ENCODE measurements at places on chromosomes 2 and 18. TPM values are rescaled to one million over a fixed set of nuclear protein-coding genes. Genes with fewer than 3 reads are reported as not detected.

DNA sequence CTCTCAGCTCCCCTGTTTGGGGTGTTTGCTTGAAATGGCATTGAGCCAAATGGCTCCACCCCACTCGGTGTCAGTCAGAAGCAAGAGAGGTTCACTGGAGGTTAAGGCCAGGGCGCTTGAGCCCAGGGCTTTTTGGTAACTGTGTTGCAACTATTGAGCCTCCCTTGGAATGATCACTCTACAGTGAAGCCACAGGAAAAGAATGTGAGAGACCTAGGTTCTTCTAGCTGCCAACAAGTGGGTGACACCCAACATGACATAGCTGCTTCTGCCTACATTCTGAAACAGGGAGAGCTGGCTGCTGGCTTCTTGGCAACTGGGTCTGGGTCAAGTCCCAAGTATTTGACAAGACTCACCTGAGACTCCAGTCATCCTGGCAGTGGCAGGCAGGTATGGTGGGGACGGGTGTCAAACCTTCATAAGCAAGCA lies 7.1 kb upstream of the GRHL1 start:
- H3K36me3 ChIP-seq: no peaks in the 10 kb centered on the region
- H3K27ac ChIP-seq: no peak overlapping the region
- no peak overlapping the region for H3K4me3 ChIP-seq
- no peaks in the 10 kb centered on the region for H3K4me1 ChIP-seq
- no peaks in the 10 kb centered on the region for H3K27me3 ChIP-seq

The LIMS3 gene
- not detected for polyA plus RNA-seq

The CSRNP3 gene
- polyA plus RNA-seq: 0.18 TPM

GRCh38 chr2:67032076-67032475 lies 365.1 kb upstream of the ETAA1 start:
- H3K27me3 ChIP-seq: no peaks in the 10 kb centered on the region
- no peak for DNase-seq
- no peak overlapping the region for H3K27ac ChIP-seq
- H3K4me1 ChIP-seq: no peaks in the 10 kb centered on the region
- no peaks in the 10 kb centered on the region for H3K36me3 ChIP-seq
- H3K4me3 ChIP-seq: no peak overlapping the region

The HOXD10 gene
- polyA plus RNA-seq: not detected

The SERPINB11 gene
- not detected for polyA plus RNA-seq

The DDX18 gene
- 16.3 TPM for polyA plus RNA-seq

- H3K4me1 ChIP-seq: no peaks in the 10 kb centered on the region
- no peak overlapping the region for H3K27ac ChIP-seq
- H3K4me3 ChIP-seq: no peak overlapping the region
Measured at GRCh38 chr18:37611614-37612279, 46.1 kb upstream of the CELF4 start.

DNA sequence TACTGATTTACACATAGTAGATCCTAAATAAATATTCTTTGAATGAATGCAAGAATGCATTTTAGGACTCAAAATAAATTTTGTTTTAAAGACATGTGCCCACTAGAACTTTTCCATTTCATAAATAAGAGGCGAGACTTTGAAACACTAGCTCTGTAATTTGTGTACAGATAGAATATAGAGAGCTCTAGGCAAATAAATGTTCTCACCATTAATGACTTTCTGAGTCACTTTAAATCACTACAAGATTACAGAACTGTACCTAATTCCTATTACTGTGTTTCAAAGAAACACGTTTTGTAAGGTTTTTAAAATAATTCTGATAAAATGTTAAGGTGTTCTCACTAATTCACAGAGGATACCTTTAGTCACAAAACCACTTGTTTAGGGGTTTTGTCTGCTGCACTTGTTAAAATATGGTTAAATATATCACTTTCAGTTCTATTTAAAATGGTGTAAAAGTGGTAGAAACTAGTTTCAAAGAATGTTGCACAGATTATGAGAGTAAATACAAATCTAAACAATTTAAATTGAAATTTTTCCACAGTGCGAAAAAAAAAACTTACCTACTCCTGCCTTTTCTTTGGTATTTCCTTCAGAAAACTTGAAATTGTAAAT lies 158.7 kb upstream of the ZC3H15 start:
- H3K4me3 ChIP-seq: no peak overlapping the region
- no peaks in the 10 kb centered on the region for H3K27me3 ChIP-seq
- H3K4me1 ChIP-seq: no peaks in the 10 kb centered on the region
- H3K27ac ChIP-seq: no peak overlapping the region
- no peak for DNase-seq
- no peaks in the 10 kb centered on the region for H3K36me3 ChIP-seq

The LINC00305 gene
- polyA plus RNA-seq: not detected

GRCh38 chr18:61127714-61128467 lies 205.3 kb upstream of the CDH20 start:
- no peak overlapping the region for H3K4me3 ChIP-seq
- H3K4me1 ChIP-seq: no peaks in the 10 kb centered on the region

DNA sequence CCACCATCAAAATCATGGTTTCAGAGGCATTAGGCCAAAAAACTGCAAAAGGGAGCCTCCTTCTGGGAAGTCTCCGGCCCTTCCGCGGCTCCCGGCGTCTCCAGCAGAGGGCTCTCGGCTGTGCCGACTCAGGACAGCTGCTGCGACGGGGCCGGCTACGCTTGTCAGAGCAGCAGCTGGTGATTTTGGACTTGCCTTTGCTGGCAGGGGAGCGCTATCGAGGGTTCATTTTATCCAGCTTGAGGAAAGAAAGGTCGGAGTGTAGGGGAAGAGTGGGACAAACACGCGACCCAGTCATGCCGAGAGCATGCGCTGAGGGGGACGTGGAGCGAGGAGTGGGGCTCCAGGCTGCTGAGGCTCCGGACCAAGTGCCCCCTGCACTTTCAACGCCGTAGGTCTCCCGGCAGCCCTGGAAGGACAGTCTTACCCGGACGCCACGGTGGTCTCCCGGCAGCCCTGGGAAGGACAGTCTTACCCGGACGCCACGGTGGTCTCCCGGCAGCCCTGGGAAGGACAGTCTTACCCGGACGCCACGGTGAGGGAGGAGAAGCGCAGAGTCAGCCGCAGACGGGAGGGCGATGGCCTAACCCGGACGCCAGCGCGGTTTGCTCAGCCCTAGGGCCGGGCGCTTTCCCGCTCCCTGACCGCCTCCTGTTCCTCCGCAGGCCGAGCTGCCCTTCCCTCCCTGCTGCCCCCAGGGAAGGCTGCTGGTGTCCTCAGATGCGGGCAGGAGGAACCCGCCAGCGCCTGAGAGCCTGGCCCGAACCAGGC lies 21.7 kb downstream of the DDX18 start:
- H3K4me3 ChIP-seq: peak overlapping the region; percentile 44
- no peaks in the 10 kb centered on the region for H3K27me3 ChIP-seq
- peak; percentile 72 for DNase-seq
- H3K4me1 ChIP-seq: no peaks in the 10 kb centered on the region
- peak overlapping the region; percentile 58 for H3K27ac ChIP-seq

The RGPD5 gene
- polyA plus RNA-seq: 18.8 TPM

The EVA1A gene
- polyA plus RNA-seq: 93.2 TPM

DNA sequence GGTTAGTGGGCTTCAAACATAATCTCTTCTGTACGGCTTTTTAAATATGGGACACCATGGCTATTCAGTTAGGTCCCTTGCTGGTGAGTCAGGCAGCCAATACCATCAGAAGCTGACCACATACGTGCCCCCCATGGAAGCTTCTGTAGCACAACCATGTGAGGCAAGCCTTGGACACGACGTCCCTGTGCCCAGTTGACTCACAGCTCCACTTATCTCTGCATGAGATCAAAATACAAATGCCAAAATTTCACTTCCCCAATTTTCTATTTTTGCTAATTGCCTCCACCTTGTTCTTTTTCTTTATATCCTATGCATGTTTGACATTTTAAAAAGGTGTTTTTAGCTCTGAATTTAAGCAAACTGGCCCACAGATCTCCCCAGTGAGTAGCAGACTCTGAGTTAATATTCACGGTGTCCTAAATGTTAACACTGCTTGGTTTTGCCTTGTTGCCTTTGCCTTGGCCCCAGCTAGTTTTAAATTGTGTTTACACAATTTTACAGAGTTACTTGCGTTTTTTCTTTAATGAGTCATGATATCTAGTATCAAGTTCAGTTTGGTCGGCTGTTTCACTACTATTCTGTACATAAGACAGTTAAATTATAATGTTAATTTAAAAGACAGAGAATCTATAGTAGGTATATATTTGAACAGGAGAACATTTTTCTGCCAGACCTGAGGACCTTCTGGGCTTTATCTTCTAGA lies 77.5 kb downstream of the CDCA7 start:
- no peaks in the 10 kb centered on the region for H3K27me3 ChIP-seq
- no peak overlapping the region for H3K27ac ChIP-seq
- peaks cover 3% of the 10 kb centered on the region for H3K4me1 ChIP-seq
- H3K4me3 ChIP-seq: no peak overlapping the region
- no peak for DNase-seq

DNA sequence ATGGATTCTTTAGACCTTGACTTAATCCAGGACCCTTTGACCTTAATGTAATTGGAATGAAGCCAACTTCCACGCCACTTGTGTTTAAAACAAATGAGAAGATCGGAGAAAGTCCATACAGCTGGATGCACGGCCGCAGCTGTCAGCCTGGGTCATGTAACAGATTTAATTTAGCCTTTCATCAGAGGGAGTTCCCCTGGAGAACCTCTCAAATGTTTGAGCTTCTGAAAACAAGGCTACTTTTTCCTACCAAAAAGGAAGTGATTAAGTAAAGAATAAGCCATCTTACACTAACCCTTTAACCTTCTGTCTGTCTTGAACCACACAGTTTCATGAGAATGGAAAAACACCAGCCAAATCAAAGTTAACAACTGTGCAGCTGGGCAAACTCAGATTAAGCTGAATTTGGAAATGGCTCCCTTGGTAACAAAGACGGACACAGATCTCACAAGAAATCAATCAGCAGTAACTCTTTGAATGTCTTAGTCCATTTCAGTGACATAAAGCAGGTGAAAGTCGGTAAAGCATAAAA lies 103.6 kb downstream of the DOCK10 start:
- no peak for DNase-seq
- no peak overlapping the region for H3K27ac ChIP-seq
- H3K27me3 ChIP-seq: no peaks in the 10 kb centered on the region
- no peaks in the 10 kb centered on the region for H3K4me1 ChIP-seq
- H3K36me3 ChIP-seq: no peaks in the 10 kb centered on the region

DNA sequence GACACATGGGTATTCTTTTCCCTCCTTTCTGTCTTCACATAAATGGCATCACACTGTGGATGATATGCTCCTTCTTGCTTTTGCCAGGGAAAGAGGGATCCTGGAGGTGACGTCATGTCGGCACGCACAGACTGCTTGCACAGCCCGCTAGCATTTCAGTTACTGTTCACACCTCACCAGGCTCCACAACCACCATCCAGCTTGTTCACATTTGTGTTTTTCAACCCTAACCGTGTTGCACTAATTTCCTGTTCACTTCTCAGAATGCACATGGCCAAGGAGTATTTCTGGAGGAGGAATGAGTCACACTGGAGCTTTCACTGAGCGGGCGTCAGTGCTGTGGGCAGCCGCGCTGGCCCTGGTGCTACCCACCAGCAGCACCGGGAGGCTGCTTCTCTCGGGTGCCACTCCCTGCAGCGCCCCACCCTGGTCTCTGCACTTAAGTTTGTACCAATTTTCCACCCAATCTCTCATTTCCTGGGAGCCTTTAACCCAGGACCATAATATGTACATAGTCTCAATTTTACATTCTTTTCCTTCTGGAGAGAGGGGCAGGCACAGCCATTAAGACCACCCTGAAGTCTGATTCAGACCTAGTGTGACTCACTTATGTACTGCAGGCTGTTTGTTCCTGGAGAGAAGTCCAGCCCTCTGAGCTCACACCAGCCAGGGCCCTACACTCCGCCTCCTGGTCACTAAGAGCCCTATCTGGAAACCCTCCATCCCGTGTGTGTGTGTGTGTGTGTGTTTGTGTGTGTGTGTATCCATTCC lies 65.1 kb downstream of the MBP start:
- H3K27me3 ChIP-seq: no peaks in the 10 kb centered on the region
- H3K27ac ChIP-seq: peak overlapping the region; percentile 75
- peaks cover 5% of the 10 kb centered on the region for H3K4me1 ChIP-seq
- no peak for DNase-seq
- peaks cover 19% of the 10 kb centered on the region for H3K36me3 ChIP-seq

The TACR1 gene
- polyA plus RNA-seq: 0.02 TPM

Measured in liver (tissue), 10 donors.